Cortex of kidney (tissue), 1 donor: ENCODE measurements at places on chromosomes 12 and 14.

DNA sequence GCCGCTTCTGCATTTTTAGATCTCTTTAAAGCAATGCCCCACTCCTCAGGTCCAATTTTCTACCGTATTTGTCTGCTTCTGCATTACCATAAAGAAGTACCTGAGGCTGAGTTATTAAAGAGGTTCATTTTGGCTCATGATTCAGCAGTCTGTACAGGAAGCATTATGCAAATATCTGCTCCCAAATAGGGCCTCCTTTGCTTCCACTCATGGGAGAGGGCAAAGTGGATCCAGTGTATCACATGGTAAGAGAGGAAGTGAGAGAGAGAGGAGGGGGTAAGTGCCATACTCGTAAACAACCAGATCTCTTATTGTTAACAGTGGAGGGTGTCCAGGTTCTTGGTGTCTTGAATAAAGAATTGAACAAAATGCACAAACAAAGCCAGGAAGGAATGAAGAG lies 316.1 kb upstream of the SEL1L start:
- DNase-seq: no peak

DNA sequence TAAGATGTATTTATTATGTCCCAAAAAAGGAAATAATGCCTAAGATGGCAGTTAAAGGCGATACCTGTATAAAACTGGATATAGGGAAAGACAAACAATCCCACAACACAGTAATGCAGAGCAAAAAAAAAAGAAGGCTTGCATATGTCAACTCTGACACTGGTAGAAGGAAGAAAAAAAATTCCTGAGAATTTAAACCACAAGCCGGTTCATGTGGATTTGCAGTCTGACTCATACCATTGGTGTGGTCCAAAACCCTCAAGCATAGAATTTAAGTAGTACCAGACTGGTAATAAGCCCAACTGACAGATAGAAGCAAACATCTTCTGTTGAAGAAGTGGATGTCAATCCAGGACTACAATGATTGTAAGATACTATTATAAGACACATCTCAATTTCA lies 7.2 kb downstream of the DNAI7 start:
- no peak for DNase-seq

GRCh38 chr12:7009512-7009911 lies 8.8 kb downstream of the LPCAT3 start:
- DNase-seq: no peak

GRCh38 chr14:87935081-87935828 lies 57.7 kb downstream of the GALC start:
- no peak for DNase-seq

DNA sequence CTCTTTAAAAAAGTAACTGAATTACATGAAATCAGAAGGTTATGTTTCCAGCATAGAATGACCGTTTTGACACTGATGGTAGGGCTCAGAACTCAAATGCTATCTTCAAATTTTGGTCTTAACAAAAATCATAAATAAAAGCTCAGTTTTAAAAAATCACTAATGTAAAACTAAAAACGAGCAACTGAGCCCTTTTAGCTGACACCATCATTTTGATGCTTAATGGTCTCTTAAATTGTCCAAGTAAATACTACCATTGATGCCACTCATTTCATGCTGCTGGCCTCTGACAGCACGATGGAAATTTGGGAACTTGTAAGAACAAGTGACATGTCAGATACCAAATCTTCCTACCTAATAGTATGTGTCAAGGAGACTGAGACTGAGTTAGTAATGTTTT lies 205.0 kb downstream of the AKAP6 start:
- no peak for DNase-seq

DNA sequence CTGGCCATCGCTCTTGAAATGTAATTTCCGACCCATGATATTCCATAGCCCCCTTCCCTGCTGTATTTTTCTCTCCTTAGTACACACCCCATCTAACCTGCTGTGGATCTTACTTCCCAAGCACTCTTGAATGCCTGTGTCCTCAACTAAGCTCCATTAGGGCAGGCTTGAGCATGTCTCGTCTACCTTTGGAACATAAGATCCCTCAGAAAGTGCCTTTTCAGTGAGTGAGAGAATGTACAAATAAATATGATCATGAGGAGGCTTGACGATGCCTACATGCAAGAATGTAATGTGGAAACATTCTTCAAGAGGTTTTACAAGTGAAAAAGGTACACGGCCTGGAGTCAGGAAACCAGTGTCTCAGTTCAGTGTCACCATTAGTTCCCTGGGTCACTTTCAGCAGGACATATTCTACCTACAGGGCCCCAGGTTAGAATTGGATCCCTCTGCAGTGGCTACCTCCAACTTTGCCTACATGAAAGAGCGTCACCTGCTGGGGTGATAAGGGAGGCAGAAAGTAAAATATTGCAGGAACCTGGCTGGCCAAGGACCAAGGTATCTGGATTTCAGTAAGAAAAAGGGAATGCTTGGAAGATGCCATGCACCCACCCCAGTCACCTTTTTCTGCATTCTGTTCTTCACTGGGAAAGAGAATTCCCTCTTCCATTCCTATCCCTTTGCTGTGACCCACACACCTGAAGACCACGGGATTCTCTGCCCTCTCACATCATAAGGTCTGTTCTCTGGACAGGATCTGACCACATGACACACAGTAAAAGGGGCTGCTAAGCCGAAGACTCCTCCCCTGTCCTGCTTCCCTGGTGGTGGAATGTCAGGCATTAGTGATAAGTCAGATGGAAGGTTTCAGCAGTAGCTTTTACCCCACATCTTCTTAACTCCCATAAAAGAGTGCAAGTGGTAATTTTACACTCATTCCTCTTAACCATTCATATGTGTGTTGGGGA lies 24.6 kb upstream of the SERPINA1 start:
- no peak for DNase-seq
